ENCODE measurements at places on chromosomes 4 and X.

GRCh38 chr4:143712155-143712550 lies 11.7 kb upstream of the FREM3 start:
- DNase-seq: no peak

- DNase-seq: no peak
Observed at GRCh38 chr4:71913275-71913674, 118.5 kb upstream of the NPFFR2 start.

GRCh38 chrX:49308604-49309269 lies 5.3 kb downstream of the GAGE10 start:
- peak; percentile 25 for DNase-seq

- DNase-seq: no peak
Observed at GRCh38 chrX:138964501-138964900, 253.0 kb upstream of the FGF13 start.

- peak; percentile 2 for DNase-seq
Observed at GRCh38 chrX:154357205-154357604, 17.2 kb downstream of the FLNA start.

- DNase-seq: no peak
Observed at GRCh38 chr4:123821861-123822260, 425.3 kb downstream of the SPRY1 start.

GRCh38 chrX:43559644-43560043 lies 96.5 kb upstream of the MAOA start:
- peak; percentile 44 for DNase-seq

DNA sequence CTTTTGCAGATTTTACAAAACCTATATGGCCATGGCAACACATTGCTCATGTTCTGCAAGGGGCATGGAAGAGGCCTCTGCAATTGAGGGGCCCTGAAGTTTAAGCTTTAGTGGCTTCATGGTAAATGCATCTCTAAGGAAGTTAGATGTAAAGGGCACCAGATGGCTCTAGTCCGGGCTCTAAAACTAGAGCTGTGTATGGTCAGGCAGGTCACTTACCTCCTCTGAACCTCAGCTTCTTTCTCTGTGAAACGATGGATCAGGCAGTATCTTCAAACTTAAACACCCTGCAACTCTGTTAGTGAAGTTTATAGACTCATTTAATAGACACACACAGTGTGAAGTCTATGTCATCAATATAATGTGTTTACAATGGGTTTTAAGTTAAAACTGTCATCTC lies 10.0 kb downstream of the MAGEB17 start:
- DNase-seq: no peak

DNA sequence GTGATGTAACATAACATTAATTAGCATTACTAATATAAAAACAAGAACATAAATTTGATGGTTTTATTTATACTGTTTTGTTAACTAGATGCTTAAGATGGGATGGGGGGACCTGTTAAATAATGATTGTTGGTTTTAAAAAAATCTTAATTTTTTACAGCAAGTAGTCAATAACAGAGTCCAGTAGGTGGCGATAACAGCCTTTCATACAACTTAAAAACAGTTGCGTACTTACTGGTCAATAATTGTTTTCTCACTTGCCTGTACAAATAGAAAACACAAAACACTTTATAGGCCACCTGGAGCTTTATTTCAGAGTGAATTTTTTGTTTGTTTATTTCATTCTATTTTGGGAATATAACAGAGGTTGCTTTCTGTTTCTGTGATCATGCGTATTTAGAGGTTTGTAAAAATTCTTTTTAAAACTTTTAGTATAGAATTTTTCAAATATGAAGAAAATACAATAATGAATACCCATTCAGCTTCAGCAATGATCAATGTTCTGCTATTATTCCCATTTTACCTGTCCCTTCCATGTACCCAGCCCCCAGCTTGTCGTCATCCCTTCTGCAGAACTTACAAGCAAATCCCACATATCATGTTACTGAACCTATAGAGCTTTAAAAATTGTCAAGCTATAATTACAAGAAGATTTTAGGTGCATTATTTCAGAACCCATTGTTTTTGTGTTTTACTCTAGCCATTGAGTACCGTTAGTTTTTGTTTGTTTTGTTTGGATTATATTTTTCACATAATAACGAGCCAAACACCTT lies 97.1 kb downstream of the MRPL1 start:
- peak; percentile 53 for DNase-seq

DNA sequence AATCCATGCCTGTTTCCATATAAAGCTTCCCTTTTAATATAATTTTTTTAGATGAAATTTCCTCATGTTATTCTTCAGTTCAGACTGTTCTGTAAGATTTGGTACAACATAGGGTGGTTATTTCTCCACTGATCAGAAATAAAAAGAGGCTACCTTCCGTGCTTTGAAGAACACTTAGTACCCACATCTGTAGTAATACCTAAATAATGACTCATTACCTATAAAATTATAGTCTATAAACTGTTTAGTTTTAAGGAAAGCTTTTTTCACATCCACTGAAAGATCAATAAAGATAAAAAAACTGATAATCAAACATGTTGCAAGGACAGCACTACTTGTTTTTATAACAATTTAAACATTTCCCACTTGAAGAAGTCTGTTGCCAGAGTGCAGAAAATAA lies 23.9 kb downstream of the TRPC3 start:
- no peak for DNase-seq

GRCh38 chr4:168854350-168854921 lies 155.6 kb downstream of the CBR4 start:
- peak; percentile 47 for DNase-seq

Measured in fibroblast of skin of scalp (primary cell).